ENCODE measurements at places on chromosomes 1 and 21. TPM values are rescaled to one million over a fixed set of nuclear protein-coding genes. Genes with fewer than 3 reads are reported as not detected.

Gene SPOCD1
- total RNA-seq, result 1.5 TPM

Gene ACBD3
- 27.4 TPM for total RNA-seq

Gene BTG3
- 18.5 TPM for total RNA-seq

Gene WNT3A
- total RNA-seq, result not detected

Gene KISS1
- total RNA-seq, result not detected

Gene RGS13
- not detected for total RNA-seq

Gene RYR2
- 5.4 TPM for total RNA-seq

Gene SOX13
- total RNA-seq, result 107 TPM

Gene IGFN1
- total RNA-seq, result not detected

Gene FOXD3
- total RNA-seq, result 0.26 TPM

Gene INAVA
- total RNA-seq, result 35.8 TPM

Gene E2F2
- 0.69 TPM for total RNA-seq

Gene GBP4
- total RNA-seq, result 75.5 TPM

Gene IGSF5
- 2.5 TPM for total RNA-seq

Gene VASH2
- 8.3 TPM for total RNA-seq

Gene CFHR3
- total RNA-seq, result not detected

Gene TMEM53
- 15.6 TPM for total RNA-seq

Gene COL11A1
- total RNA-seq, result 9.2 TPM

Gene HSD11B1
- not detected for total RNA-seq

Gene NR1I3
- not detected for total RNA-seq

Gene TMEM52
- total RNA-seq, result 0.92 TPM

Gene HLX
- 1.4 TPM for total RNA-seq

Gene TMCC2
- total RNA-seq, result 5.6 TPM

Gene ZSWIM5
- total RNA-seq, result 6.6 TPM

All from endothelial cell (in vitro differentiated cells).